ENCODE measurements at places on chromosomes 2 and 18.

DNA sequence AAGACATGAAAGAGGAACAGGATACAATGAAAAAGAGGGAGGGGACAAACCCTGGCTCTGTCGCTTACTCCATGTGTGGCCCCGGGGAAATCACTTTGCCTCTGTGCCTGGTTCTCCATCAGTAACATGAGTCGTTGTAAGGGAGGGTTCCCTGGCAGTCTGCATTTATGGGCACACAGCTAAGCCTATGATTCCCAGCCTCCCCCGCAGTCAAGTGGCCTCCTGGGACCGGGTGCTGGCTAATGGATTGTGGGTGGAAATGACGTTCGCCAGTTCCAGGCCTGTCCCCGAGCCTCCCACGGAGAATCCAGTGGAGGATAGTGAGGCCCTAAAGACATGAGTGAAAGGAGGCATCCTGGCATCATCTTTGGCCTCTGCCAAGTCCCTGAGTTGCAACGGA is 42.7 kb downstream of the SFXN5 start:
- no peak for DNase-seq

GRCh38 chr2:147628971-147629421 is 215.8 kb upstream of the ACVR2A start:
- DNase-seq = no peak

DNA sequence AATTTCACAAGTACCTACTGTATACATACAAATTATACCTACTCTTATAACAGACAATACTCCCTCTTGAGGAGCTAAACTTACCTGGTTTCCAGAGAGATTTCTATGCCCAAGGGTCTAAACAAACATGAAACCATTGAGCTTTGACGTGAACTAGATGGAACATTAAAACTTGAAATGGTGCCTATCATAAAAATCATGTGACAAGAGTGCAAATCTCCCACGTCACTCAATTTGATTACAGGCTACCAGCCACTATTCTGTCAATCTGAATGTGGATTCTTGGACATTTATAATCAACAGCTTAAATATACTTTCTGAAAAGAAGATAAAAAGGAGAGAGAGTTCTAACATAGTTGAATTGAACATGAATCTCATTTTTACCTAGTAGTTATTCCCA is 297.1 kb upstream of the SESTD1 start:
- no peak for DNase-seq

- no peak for DNase-seq
Measured at GRCh38 chr2:104047516-104047915, 806.4 kb upstream of the POU3F3 start.

- no peak for DNase-seq
Measured at GRCh38 chr2:209533391-209533790, 109.5 kb downstream of the MAP2 start.

GRCh38 chr2:42558827-42559226 is 9.6 kb upstream of the MTA3 start:
- no peak for DNase-seq

DNA sequence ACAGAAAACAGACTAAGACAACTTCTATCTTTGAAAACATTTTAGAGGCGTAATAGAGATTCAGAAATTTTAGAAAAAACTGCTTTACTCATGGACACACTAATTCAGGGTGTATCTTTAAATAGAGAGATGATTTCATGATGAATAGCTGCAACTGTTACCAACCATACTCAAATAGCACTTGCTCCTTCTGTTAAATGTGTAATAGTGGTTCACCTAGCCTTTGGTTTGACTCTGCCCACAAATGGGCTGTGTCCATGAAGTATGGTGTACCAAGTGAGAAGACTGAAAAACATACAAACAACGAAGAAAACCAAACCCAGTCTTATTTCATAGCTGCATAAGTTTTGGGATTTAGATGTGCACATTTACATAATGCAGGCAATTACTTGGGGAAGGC is 610.6 kb downstream of the PLCL1 start:
- no peak for DNase-seq

GRCh38 chr2:25054720-25055119 is 12.8 kb downstream of the EFR3B start:
- DNase-seq = no peak

DNA sequence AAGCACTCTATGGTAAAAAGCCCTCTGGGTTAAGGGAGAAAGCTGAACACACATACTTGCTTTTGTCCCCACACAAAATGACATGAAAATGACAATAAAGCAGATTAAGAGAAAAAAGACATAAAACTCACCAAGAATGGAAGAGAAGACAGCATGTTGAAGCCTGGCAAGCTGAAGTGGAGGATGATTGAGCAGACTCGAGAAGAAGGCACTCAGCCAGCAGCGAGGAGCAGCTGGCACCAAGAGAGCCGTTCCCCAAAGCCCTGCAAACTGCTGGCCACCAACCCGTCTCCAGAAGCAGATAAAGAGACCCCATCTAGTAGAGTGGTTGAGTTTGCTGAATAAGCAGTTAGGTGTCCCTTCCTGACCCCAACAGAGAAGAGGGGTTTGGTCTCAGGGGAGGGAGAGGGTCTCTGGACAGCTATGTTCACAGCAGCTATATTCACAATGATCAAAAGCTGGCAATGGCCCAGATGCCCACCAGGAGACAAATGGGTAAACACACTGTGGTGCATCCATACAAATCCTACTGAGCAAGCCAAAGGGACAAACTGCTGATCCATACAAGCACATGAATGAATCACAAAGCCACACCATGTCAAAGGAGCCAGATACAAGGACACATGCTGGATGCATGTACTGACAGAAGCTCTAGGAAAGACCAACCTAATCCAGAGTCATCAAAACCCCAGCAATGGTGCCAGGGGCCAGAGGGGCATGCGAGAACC is 36.9 kb downstream of the FAM168B start:
- no peak for DNase-seq

DNA sequence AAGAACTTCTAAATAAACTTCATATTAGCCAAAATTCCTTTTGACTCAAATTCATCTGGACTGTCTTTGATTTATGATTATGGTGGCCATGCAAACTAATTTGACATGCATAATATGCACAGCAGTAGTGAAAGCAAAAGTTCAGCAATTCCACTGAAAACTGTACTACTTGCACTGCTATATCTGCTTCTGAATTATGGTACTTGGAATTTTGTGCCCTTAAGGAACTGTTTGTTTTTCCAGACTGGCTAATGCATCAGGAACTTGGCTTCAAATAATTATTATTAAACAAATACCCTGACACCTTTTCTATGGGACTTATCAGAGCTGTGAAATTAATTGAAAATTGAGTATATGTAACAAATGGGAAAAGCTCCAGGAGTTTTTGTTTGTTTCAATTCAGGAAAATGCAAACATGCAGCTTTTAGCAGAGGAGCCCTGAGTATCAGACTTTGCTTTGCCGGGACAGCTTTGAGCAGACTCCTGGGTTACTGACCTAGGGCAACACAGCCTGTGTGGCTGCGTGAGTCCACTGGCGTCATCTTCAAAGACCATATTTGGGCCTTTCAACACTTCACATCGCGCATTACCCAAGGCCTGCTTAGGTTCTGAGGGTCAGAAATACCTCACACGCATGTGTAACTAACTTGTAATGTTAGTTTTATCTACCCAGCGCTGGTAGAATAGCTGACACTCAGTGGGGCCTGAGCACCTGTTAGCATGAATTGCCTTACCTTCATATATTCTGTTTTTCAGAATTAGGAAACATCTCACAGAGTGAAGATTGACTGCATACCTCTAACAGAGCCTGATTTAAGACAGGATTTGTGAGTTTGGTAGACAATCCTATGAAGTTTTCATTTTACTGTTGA is 35.4 kb downstream of the CFAP221 start:
- DNase-seq = peak; percentile 70

DNA sequence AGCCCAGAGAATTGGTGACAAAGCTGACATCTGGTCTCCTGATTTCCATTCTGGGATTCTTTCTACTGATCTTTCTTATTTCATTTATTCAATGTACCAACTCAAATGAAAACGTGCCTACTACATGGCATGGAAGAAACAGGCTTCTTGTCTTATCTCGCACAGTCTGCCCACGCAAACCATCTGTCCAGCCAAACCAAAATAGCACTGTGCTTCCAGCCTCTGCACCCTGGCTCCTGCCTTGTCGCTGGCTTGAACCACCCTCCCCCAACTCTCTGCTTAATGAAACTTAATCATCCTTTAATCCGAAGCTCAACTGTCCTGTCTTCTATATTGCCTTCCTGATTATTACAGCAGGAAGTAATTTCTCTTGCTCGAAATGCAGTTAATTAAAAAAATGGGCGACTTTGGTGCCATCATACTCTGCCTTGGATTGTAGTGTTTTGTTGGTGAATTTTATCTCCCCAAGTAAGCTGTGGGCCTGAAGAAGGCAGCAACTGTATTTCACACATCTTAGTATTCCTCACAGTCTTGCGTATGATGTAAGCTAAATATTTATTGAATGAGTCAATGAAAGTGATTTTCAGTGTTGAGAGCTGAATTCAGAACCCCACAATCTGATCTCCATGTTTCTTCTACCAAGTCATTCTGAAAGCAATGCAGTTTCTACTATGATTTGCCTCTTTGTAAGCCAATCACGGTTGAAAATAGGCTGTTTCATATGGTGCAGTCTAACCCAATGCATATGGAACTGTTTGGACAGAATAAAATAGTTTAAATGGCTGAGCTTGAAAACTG is 190.8 kb downstream of the TMEM247 start:
- no peak for DNase-seq

GRCh38 chr2:18047213-18047611 is 168.7 kb downstream of the KCNS3 start:
- no peak for DNase-seq

DNA sequence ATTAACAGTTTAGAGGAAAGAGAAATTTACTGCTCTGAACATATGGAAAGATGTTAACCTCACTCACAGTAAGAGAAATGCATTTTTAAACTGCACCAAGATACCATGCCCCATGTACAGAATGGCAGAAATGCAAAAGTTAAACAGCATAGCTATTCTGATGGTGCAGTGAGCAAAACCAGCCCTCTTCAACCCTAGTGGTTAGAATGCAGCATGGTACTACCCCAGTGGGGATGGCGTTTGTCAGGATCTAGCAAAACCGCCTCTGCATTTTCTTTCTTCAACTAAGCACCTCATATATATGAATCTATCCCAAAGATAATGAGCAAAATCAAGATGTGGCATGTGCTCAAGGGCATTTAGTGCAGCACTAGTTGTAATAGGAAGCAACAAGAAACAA is 98.0 kb downstream of the MGAT5 start:
- no peak for DNase-seq

- DNase-seq = peak; percentile 53
Measured at GRCh38 chr2:232330068-232330999, 48.2 kb upstream of the ALPP start.

DNA sequence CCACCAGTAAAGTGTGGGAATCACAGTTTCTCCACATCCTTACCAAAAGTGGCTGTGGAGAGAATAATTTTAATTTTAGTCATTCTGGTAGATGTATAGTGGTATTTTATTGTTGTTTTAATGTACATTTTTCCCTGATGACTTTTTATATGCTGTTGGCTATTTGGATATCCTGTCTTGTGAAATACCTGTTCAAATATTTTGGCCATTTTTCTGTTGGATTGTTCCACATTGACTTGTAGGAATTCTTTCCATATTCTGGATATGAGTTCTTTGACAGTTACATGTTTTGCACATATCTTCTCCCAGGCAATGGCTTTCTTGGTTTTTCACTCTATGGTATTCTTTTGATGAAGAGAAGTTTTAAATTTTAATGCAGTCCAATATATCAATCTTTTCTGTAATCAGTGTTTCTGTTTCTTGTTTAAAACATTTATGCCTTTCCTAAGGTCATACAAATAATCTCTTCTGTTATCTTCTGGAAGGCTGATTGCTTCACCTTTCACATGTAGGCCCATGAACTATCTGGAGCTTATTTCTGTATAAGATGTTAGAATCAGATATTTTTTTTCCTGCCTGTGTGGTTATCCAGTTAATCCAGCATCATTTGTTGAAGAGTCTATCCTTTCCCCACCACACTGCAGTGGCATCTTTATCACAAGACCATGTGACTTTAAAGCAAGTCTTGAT is 19.0 kb downstream of the AFTPH start:
- DNase-seq = no peak

GRCh38 chr2:83055376-83056010 is 1403.6 kb downstream of the SUCLG1 start:
- no peak for DNase-seq

GRCh38 chr2:231296401-231296974 is 98.1 kb downstream of the ARMC9 start:
- DNase-seq = no peak

DNA sequence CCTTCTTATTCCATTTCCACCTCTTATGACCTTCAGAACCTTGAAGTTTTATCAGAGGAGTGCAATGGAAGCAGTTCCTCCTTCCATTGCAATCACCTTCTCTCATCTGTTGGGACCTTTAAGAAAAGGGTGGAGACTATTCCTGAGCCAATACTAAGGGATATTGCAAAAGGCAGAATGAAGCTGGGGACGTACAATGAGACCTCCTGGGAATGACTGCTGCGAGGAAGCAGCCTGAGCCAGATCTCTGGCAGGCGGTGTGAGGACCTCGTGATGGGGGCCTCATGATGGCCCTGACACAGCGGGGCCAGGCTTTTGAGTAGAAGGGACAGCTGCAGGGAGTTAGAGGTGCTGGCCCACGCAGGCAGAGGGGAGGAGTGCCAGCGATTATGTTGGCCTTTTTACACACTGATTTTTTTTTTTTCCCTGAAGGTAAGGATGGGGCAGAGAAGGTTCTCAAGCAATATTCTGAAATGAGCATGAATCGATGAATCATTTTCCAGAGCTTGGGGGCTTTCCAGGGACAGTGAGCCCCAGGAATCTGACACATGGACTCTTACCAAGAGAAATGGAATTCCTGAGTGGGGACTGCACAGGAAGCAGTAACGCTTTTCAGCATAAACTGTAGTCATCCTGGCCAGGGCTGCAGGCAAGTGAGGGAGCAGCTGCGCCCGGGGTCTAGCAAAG is 40.0 kb upstream of the LAPTM4A start:
- no peak for DNase-seq

DNA sequence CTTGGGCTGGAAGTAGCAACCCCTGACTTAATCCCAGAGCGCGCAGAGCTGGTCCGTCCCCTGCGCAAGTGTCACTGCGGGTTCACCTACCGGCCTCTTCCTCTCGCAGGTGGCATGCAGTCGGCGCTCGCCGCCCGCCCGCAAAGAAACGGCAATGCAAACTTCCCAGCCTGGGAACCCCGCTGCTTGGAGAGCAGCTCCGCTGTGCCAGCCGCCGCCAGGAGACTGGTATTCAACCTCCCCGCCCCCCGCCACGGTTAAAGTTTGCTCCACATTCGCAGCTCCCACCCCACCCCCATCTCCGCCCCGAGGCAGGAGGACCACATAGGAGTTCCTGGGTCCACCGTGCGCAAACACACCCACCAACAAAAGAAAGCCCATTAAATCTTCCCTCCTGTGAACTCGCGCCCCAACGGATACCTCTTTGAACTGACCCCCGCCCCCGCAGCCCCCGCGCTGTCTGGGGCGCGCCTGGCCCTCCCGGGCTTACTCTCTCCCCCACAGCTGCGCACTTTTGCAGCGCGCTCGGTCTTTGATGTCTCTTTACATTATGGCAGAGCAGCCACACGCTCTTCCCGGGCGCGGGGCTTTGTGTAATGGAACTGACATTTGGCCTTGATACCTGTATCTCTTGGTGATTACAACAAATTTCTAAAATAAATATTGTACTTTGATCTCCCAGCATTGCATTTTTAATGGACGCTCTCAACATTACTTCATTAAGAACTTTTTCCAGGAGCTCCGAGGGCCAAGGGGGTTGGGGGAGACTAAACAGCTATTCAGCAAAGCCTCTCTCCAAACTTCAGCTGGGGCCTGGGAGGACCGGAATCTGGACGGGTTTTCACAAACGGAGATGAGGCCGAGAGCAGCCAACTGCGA is 3.1 kb upstream of the SP5 start:
- no peak for DNase-seq

- DNase-seq = no peak
Measured at GRCh38 chr2:26780203-26780760, 5.6 kb upstream of the CENPA start.

All from upper lobe of right lung (tissue), 1 donor.